ENCODE measurements at places on chromosomes 1 and 21. TPM values are rescaled to one million over a fixed set of nuclear protein-coding genes. Genes with fewer than 3 reads are reported as not detected.

The KCNH1 gene
- total RNA-seq = 0.55 TPM

The CYP4Z1 gene
- 1.9 TPM for total RNA-seq

The KCNK1 gene
- 0.95 TPM for total RNA-seq

The OR6K3 gene
- total RNA-seq = not detected

The RNF115 gene
- 16.6 TPM for total RNA-seq

The NLRP3 gene
- 3.3 TPM for total RNA-seq

The NSL1 gene
- 28.5 TPM for total RNA-seq

The TRIM63 gene
- not detected for total RNA-seq

GRCh38 chr1:38997034-38997900, 6.2 kb downstream of the AKIRIN1 start:
- H3K27ac ChIP-seq = peak overlapping the region; percentile 50
- no peak for DNase-seq
- no peak overlapping the region for H3K4me3 ChIP-seq
- peaks cover 52% of the 10 kb centered on the region for H3K4me1 ChIP-seq

DNA sequence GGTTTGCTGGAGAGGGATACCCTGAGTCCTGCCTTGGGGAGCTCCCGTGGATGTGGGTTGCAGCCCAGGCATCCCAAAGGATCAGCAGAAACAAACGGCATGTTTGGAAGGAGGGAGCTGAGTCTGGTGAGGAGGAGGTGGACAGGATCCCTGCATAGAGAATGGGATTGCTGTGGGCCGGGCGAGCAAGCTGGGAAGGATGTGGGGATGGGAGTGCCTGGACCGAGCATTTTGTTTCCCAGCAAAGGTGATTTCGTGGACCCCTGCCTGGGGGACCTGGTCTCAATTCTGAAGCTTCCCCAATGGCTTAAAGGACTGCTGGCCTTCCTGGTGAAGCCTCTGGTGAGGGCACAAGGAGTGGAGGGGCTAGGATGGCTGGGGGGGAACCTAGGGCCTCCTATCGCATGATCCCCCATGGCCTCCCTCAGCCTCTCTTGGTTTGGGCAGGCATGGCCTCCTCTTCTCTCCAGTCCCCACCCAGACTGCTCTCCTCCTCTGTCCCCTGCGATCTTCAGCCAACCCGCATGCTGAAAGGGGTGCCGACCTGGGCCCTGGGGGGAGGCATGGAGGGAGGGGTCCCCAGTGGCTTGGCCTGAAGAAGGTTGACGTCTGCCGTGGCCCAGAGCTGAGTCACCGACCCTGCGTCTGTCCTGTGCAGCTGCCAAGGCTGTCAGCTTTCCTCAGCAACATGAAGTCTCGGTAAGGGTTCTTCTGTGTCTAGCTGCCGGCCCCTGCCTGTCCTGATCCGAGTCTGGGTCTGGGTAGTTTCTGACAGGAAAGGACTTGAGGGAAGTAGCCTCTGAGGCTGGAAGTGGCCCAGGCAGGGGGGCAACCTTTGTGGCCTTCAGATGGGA, 16.3 kb downstream of the FAAH start:
- H3K27me3 ChIP-seq = no peaks in the 10 kb centered on the region
- no peaks in the 10 kb centered on the region for H3K36me3 ChIP-seq
- no peak overlapping the region for H3K4me3 ChIP-seq
- H3K4me1 ChIP-seq = peaks cover 11% of the 10 kb centered on the region
- no peak overlapping the region for H3K27ac ChIP-seq

GRCh38 chr1:182383934-182384333, 7.7 kb downstream of the GLUL start:
- no peak overlapping the region for H3K4me3 ChIP-seq
- no peaks in the 10 kb centered on the region for H3K27me3 ChIP-seq
- H3K4me1 ChIP-seq = no peaks in the 10 kb centered on the region
- peaks cover 63% of the 10 kb centered on the region for H3K36me3 ChIP-seq

DNA sequence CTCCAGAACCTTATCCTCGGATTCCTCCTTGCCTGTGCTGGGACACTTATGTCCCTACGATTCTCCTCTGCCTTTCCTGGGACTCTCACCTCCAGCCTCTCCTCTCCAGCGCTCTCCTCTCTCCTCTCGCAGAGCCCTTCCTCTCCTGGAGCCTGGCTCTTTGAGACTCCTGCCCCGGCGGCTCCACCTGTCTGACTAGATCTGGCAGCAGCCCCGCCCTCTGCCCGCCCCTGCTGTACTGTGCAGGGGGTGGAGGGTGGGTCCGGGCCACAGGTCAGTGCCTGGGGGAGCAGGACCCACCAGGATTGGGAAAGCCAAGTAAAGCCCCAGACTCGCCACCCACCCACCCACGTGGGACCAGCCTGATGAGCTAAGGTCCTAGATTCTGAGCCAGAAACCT, 1.6 kb downstream of the ELOVL1 start:
- no peaks in the 10 kb centered on the region for H3K27me3 ChIP-seq
- no peak for DNase-seq
- H3K4me1 ChIP-seq = peaks cover 21% of the 10 kb centered on the region
- peak overlapping the region; percentile 94 for H3K27ac ChIP-seq
- H3K36me3 ChIP-seq = peaks cover 46% of the 10 kb centered on the region

GRCh38 chr1:234770924-234771540, 161.1 kb upstream of the IRF2BP2 start:
- peak overlapping the region; percentile 57 for H3K27ac ChIP-seq
- DNase-seq = no peak

DNA sequence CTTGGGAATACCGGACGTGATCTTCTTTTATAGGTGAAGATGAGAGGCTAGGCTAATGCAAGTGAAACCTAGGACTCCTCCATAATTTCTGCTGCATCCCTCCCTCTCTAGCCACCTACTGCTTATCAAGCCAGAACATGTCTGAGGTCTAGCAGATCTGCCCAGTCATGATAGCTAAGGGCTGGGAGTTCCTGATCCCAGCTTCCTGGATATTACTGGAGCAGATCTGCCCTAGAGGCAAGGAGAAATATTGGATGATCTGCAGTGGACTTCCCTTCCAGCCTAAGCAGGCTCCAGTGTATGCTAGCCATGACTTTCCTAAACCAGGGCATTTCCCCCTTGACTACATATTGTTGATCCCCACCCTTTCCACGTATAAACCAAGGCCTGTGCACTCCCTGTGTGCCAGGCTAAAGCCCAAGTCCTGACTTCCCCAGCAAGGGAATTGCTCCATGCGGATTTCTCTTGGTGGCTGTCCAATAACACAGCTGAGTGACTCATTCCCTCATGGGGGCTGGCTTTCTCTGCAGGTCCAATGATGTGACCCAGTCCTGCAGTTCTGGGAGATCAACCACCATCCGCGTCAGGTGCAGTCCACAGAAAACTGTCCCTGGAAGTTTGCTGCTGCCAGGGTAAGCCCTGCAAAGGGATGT, 15.5 kb upstream of the SARS1 start:
- DNase-seq = peak; percentile 77
- H3K4me1 ChIP-seq = no peaks in the 10 kb centered on the region
- H3K36me3 ChIP-seq = no peaks in the 10 kb centered on the region
- no peaks in the 10 kb centered on the region for H3K27me3 ChIP-seq

- H3K27me3 ChIP-seq = no peaks in the 10 kb centered on the region
- no peak for DNase-seq
- peaks cover 24% of the 10 kb centered on the region for H3K4me1 ChIP-seq
- H3K36me3 ChIP-seq = no peaks in the 10 kb centered on the region
- H3K4me3 ChIP-seq = no peak overlapping the region
Observed at GRCh38 chr1:37501661-37502060, 12.9 kb downstream of the MEAF6 start.

GRCh38 chr1:165858364-165858823, 31.0 kb downstream of the UCK2 start:
- no peak overlapping the region for H3K27ac ChIP-seq
- DNase-seq = no peak
- H3K4me3 ChIP-seq = no peak overlapping the region
- H3K4me1 ChIP-seq = no peaks in the 10 kb centered on the region
- no peaks in the 10 kb centered on the region for H3K36me3 ChIP-seq
- H3K27me3 ChIP-seq = no peaks in the 10 kb centered on the region

GRCh38 chr1:116087628-116088027, 23.6 kb upstream of the MAB21L3 start:
- H3K27me3 ChIP-seq = no peaks in the 10 kb centered on the region
- no peak overlapping the region for H3K27ac ChIP-seq
- H3K4me1 ChIP-seq = no peaks in the 10 kb centered on the region
- DNase-seq = no peak
- H3K36me3 ChIP-seq = no peaks in the 10 kb centered on the region
- H3K4me3 ChIP-seq = no peak overlapping the region

- peaks cover 56% of the 10 kb centered on the region for H3K4me1 ChIP-seq
- peak overlapping the region; percentile 76 for H3K27ac ChIP-seq
Observed at GRCh38 chr1:85258536-85259117, 835 bp downstream of the C1orf52 start.

GRCh38 chr1:94234615-94235014, 2.8 kb downstream of the ARHGAP29 start:
- H3K27ac ChIP-seq = peak overlapping the region; percentile 94
- no peaks in the 10 kb centered on the region for H3K36me3 ChIP-seq
- no peak for DNase-seq
- no peak overlapping the region for H3K4me3 ChIP-seq
- H3K27me3 ChIP-seq = no peaks in the 10 kb centered on the region

- peak overlapping the region; percentile 76 for H3K27ac ChIP-seq
- H3K4me3 ChIP-seq = no peak overlapping the region
- H3K4me1 ChIP-seq = peaks cover 19% of the 10 kb centered on the region
- peaks cover 8% of the 10 kb centered on the region for H3K36me3 ChIP-seq
- DNase-seq = peak; percentile 88
Observed at GRCh38 chr1:10161541-10162290, 48.7 kb upstream of the KIF1B start.

DNA sequence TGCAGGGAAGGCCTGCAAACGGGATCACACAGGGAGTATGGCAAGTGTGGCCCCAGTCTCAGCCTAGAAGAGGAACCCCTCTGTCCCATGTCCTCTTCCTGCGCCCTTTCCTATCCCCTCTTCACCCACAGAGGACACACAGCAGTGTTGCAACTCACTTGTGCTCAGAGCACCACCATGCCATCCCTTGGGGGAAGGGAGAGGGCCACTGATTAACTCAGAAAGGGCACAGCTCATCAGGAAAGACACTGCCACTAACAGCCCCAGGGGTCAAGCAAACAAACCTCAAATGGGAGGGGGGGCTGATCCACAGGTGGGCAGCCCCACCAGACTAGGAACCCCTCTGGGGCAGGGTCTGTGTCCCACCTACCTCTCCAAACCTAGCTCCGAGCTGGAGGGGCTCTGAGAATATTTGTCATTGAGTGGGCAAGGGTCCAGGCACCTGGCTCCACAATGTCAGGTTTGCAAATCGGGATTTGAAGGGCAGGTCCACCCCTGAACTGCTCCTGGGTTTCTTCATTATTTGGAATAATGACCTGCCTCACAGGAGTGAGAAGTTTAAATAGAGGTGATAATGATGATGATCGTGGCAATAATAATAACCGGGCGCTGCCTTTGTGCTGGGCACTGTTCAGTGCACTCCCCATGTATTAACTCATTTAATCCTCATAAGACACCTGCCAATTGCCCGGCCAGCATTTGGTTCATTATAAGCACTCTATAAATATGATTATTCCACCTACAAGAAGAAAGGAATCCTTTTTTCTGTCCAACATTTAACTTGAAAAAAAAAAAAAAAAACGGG, 1.0 kb downstream of the ALDH4A1 start:
- peaks cover 18% of the 10 kb centered on the region for H3K4me1 ChIP-seq
- H3K36me3 ChIP-seq = peaks cover 7% of the 10 kb centered on the region
- no peaks in the 10 kb centered on the region for H3K27me3 ChIP-seq
- peak overlapping the region; percentile 94 for H3K4me3 ChIP-seq
- no peak for DNase-seq

- H3K4me3 ChIP-seq = no peak overlapping the region
- H3K27ac ChIP-seq = no peak overlapping the region
- DNase-seq = no peak
- peaks cover 22% of the 10 kb centered on the region for H3K4me1 ChIP-seq
Observed at GRCh38 chr1:181485287-181486097, 2.2 kb downstream of the CACNA1E start.

- peaks cover 26% of the 10 kb centered on the region for H3K4me1 ChIP-seq
- H3K36me3 ChIP-seq = no peaks in the 10 kb centered on the region
- H3K27me3 ChIP-seq = no peaks in the 10 kb centered on the region
- DNase-seq = peak; percentile 66
- peak overlapping the region; percentile 31 for H3K27ac ChIP-seq
Observed at GRCh38 chr1:232377494-232377770, 252.5 kb downstream of the SIPA1L2 start.

DNA sequence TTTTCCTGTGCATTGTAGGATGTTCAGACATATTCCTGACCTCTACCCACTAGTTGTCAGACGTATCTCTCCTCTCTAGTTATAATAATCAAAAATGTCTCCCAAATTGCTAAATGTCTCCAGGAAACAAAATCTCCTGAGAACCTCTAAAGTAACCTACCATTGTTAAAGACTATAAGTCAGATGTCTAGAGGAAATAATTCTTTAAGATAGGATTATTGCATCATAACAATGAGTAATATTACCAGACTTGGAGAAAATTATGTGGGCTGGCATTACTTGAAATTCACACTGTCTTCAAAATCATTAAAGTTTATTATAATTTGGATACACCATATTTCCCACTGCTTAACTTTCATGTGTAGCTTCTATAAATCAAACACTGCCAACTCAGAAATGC, 643.0 kb upstream of the ADGRL2 start:
- H3K36me3 ChIP-seq = no peaks in the 10 kb centered on the region
- H3K27me3 ChIP-seq = no peaks in the 10 kb centered on the region
- DNase-seq = no peak
- no peak overlapping the region for H3K27ac ChIP-seq
- no peak overlapping the region for H3K4me3 ChIP-seq

GRCh38 chr21:42338729-42339715, 11.8 kb downstream of the TFF2 start:
- DNase-seq = peak; percentile 53
- H3K27ac ChIP-seq = no peak overlapping the region
- no peaks in the 10 kb centered on the region for H3K36me3 ChIP-seq
- H3K4me1 ChIP-seq = peaks cover 7% of the 10 kb centered on the region
- no peak overlapping the region for H3K4me3 ChIP-seq

DNA sequence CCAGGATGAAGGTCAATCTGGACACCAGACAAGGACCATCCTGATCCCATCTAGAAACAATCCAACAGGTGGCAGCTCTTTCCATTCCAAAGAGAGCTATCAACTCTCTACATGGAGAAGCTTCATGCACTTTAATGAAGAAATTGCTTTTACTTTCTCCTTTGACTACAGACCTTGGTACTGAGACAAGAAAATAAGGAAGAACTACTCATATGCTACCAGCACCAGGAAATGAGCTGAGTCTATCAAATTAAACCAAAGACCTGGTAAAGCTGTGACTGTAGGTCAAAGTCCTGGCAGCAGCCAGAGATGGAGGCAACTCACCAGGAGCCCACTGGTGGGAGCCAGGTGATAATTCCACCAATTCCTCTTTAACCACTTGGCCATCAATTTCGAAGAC, 64.3 kb upstream of the LRRC8B start:
- no peaks in the 10 kb centered on the region for H3K27me3 ChIP-seq
- DNase-seq = no peak
- H3K4me3 ChIP-seq = no peak overlapping the region

DNA sequence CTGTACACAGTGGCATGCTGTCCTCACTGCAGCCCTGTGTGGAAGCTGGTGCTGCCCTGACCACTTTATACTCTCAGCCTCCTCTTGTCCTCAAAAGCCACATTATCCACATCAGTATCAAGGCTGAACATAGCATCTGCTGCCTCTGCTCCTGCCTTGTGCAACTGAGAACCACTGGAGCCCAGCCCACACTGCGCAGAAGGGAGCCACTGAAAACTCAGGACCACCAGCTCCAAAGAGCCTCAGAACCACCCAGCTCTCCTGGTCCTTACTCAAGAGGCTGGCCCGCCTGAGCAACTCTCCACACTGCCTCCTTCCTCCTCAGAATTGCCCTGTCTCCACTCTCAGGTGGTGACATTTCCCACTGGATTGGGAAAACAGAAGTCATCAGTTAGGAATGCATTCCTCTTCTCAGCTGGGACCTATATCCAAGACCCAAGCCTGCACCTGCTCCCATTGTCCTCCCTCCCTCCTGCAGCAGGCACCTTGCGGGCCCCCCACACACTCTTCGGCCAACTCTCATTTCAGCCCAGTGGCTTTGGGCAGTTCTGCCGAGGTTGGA, 7.0 kb upstream of the KISS1 start:
- H3K4me3 ChIP-seq = no peak overlapping the region
- no peaks in the 10 kb centered on the region for H3K4me1 ChIP-seq
- no peak overlapping the region for H3K27ac ChIP-seq
